ENCODE measurements at places on chromosomes 6 and 20.

DNA sequence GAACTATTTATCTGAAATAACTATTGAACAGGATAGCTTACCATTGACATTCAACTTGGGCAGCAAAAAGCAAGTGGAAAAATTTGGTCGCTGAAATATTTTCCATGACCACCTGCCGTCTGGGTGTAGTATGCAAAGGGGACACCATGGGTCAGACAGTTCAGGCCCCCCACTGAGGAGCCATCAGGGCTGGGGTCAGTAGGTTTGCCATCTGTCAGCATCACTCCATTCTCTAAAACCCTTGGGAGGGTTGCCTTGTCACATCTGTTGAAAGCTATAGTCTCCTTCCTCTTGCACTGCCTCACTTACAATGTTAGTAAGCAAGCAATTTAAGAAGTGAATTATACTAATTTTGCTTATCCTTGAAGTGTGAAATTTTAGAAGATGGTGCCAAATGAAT is 44.9 kb downstream of the NRN1 start:
- DNase-seq, result no peak

DNA sequence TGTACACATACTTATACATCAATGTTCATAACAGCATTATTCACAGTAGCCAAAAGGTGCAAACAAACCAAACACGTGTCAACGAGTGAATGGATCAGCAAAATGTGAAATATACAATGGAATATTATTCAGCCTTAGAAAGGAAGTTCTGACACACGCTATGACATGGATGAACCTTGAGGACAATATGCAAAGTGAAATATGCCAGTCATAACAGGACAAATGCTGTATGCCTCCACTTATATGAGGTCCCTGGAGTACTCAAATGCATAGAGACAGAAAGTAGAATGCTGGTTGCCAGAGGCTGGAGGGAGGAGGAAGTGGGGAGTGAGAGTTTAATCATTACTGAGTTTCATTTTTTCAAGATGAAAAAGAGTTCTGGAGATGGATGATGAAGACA is 37.8 kb upstream of the IGF2R start:
- DNase-seq, result no peak

GRCh38 chr6:104955491-104955890 is 1.4 kb upstream of the LIN28B start:
- DNase-seq, result no peak

DNA sequence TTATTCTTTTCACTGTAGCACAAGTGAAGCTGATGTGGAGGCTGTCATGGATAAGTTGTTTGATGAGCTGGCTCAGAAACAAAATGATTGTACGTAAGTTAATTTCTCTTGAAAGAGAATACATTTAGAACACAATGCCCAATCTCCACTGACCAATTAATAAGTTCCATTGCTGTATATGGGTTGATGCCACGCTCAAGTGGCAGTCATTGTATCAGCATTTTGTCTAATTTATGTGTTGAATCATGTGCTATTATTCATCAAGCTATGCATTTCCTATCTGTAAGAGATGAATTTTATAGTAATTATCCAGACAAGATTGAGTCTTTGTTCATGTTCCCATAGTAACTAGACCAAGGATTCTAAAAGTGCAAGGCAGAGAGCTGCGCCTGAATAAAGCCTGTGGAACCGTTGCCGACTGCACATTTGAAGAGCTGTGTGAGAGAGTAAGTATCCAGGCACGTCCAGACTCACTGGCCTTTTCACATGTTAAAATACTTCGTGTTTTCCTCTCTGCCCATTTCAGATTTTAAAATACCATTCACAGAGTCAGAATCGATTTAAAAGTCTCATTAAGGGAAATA is 83.8 kb upstream of the FOXO3 start:
- no peak for DNase-seq

DNA sequence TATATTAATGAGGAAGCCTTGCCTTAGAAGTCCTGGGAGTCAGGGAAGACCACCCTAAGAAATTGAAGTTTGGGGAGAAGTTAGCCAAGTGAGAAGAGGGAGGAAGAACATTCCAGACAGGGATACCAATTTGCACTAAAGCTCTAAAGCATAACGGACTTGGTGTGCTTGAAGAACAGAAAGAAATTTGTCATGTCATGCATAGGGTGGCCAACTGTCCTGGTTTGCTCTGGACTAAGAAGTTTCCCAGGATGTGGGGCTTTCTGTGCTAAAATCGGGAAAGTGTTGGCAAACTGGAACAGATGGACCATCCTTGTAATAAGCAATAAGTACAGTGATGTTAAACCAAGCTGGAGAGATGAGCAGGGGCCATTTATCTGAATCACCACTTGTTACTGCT is 217.6 kb downstream of the ZNF217 start:
- no peak for DNase-seq

DNA sequence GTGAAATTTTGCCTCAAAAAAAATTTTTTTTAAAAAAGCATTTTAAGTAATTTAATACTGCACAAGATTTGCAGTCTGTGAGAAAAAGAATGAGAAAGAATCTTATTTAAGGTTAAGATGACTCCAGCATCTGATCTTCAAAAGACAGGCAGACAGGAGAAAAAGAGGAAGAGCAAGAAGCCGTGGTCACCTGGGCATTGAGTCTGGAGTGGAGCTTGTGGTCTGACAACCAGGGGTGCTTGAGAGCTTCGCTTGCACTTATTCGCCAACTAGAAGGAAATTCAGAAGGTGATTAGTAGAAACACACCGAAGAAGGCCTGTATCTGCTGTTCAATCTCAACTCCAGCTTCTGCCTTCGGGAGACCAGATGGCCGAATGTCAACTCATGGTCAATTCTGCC is 75.9 kb downstream of the MYLK4 start:
- no peak for DNase-seq

- DNase-seq, result no peak
Observed at GRCh38 chr6:36586606-36587005, 7.6 kb upstream of the SRSF3 start.

GRCh38 chr20:34675561-34675960 is 1.3 kb downstream of the PIGU start:
- DNase-seq, result no peak

GRCh38 chr20:22346716-22347115 is 237.7 kb downstream of the FOXA2 start:
- DNase-seq, result no peak

- DNase-seq, result no peak
Observed at GRCh38 chr20:59247731-59248684, 52.4 kb upstream of the EDN3 start.

GRCh38 chr6:65546894-65547293 is 160.1 kb downstream of the EYS start:
- DNase-seq, result no peak

DNA sequence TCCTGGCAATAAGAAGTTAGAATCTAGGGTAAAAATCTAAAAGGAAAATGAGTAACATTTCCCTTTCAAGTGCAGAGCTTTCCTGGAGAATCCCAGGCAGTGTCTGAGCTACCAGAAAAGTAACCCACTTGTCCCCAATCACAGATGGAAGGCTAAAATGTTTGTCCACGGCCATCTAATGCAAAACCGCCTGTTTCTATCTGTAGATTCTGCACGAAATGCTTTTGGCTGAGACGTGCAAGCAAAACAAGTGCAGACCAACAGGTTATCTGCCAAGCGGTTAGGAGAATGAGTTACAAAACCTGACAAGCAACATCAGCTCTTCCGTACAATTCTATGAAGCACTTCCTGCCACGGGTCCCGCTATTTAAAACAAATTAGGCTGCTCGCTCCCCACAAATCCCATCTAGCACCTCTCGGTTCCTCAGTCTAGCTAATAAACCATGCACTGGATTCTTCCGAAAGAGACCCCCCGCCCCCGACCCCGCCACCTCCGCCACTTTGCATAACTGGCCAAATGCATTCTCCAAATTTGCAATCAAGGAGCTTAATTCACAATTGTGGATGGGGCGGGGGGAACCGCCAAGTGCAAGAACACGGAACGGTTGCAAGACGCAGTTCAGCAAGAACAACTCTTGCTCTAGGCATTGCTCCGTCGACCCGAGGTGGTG is 1.4 kb downstream of the ELOVL5 start:
- peak; percentile 10 for DNase-seq

GRCh38 chr20:9144643-9145042 is 75.8 kb downstream of the PLCB4 start:
- no peak for DNase-seq

GRCh38 chr20:15772826-15773225 is 800.4 kb downstream of the KIF16B start:
- DNase-seq, result no peak

- peak; percentile 8 for DNase-seq
Observed at GRCh38 chr6:127637830-127638409, 60.9 kb downstream of the C6orf58 start.

DNA sequence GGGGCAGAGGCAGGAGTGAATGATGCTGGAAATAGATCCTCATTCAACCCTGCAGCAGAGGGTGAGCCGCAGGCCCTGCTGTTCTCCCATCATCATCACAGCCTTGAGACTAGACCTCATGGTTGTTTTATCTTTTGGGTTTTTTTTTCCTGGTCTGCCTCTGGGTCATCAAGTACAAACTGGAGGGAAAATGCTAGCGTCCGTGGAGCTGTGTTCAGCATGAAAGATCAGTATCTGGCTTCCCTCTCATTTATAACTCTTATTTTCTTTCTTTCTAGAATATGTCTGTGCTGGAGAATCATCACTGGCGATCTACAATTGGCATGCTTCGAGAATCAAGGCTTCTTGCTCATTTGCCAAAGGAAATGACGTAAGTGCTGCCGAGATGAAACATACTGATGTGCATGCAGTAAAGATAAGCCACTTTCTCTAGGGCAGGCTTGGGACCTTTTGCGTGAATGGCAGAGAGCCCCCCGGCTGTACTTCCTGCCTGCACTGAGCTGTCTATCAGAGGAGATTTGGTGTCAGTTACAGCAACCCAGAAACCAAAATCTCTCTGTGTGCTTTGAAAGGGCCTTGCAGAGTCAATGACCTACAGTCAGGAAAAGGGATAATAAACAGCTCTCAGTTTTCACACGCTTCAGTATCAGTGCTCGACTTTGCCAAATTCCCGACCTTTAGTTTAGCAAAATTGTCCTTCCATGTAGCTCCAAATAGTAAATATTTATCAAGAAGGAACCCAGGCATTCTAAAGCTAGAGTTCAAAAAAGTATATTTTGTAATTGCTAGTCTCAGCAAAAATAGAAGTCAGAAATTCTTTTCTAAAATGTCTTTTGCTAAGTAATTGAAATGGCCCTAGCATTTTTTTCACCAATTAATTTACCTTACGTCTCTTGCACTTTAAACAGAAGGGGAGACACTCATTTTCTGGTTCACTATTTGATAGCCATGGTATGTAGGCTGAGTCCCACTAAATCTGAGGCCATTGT is 76.3 kb downstream of the MTFR2 start:
- DNase-seq, result peak; percentile 84

DNA sequence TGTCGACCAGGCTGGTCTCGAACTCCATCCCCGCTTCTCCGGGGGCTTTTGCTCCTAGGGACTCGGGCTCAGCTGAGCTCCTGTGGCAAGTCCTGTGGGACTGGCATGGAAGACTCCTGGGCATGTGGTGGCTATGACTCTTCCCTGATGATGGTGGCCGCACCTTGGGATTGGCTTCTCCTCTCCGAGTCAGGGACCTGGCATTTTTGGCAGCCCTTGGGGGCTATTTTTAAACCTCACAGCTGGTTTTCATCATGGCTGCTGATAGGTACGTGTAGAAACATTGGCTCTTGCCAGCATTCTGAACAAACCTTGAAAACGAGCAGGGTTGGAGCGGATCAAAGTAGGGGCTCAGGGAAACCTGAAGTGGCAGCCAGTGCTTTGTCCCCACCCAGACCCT is 54.1 kb downstream of the RBM38 start:
- DNase-seq, result no peak

DNA sequence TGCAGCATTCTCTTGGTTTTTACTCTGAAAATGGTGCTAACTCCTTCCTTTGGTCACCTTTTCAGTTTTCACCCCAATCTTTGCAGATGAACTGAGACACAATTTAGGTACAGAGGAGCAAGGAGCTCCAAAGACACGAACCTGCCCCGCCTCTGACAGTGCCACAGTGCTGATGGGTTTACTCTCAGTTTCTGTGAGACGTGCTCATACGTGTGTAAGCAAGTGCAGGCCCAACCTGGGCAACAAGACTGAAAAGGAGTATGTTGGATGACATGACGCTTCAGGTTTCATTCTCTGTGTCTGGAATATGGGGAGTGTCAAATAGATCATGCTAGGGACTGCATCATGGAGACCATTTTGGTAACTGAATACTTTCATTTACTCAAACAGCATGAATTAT is 334.3 kb upstream of the QKI start:
- DNase-seq, result no peak

DNA sequence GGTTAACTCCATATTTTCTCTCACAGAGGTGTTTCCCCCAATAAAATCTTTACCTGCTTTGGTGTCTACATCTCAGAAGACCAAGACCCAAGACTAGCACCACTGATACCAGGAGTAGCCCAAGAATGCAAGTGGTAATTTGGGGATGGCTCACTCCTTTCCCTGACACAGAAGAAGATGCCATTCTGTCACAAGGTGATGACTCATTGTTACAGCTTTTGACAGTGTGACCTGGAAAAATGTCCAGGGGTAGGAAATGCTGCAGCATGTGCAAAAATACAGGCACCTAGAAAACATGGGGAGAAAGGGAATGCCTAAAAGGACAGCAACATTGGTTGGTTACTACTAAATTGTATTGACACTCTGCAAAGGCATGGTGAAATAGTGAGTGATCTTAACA is 254.0 kb upstream of the GJE1 start:
- no peak for DNase-seq

- DNase-seq, result no peak
Observed at GRCh38 chr20:62785393-62785792, 10.9 kb upstream of the MRGBP start.

DNA sequence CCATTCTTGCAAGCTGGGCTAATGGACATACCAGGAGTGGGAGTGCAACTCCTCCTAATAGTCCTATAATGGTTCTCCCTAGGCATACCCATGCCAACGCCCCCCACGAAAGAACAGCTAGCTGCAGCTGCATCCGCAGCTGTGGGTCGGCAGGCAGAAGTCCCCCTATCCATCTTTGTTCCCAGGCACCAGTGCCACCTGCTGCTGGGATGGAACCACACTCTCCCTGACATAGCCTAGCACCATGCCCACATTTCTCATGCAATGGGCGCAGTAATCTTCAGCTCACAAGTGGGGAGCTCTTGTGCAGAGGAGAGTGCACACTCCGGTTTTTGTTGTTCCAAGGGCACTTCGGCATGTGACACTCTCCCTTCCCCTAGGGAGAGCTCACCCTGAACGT is 567.8 kb downstream of the GRIK2 start:
- no peak for DNase-seq

- no peak for DNase-seq
Observed at GRCh38 chr20:64049878-64050260, 430 bp upstream of the SOX18 start.

DNA sequence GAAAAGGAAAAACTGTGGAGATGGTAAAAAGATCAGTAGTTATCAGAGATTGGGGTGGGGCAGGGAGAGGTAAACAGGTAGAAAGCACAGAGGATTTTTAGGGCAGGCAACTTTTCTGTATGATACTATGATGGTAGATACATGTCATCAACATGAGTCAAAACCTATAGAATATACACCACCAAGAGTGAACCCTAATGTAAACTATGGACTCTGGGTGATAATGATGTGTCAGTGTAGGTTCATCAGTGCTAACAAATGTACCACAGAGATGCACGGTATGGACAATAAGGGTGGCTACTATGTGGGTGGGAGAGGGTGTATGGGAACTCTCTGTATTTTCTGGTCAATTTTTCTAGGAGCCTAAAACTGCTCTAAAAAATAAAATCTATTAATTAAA is 18.5 kb downstream of the PACSIN1 start:
- DNase-seq, result no peak

GRCh38 chr6:107817784-107818183 is 6.3 kb downstream of the SCML4 start:
- DNase-seq, result no peak
